ENCODE measurements at places on chromosomes 12 and 14. TPM values are rescaled to one million over a fixed set of nuclear protein-coding genes. Genes with fewer than 3 reads are reported as not detected.

The SERPINA5 gene
- total RNA-seq, result not detected

The DLGAP5 gene
- total RNA-seq, result 89.7 TPM

The MYH6 gene
- total RNA-seq, result 0.08 TPM

The GPR137C gene
- 0.88 TPM for total RNA-seq

The MFAP5 gene
- total RNA-seq, result not detected

The DERA gene
- 24.4 TPM for total RNA-seq

The OTX2 gene
- total RNA-seq, result not detected

DNA sequence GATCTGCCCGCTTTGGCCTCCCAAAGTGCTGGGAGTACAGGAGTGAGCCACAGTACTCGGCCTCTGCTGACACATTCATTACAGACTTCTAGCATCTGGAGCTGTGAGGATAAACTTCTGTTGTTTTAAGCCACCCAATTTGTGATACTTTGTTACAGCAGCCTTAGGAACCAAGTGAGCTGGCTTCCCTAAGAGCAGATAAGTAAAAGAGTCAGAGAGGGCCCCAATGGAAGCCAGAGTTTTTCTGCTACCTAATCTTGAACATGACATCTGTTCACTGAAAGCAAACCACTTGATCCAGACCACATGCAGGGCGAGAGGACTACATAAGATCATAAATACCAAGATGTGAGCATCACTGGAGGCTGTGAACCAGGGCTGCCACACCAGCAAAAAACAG, 3.7 kb upstream of the MAPKAPK5 start:
- H3K4me1 ChIP-seq, result peaks cover 45% of the 10 kb centered on the region
- DNase-seq, result no peak
- H3K27ac ChIP-seq, result no peak overlapping the region
- peaks cover 30% of the 10 kb centered on the region for H3K36me3 ChIP-seq
- peaks cover 4% of the 10 kb centered on the region for H3K27me3 ChIP-seq

- no peaks in the 10 kb centered on the region for H3K36me3 ChIP-seq
- H3K27ac ChIP-seq, result no peak overlapping the region
- H3K4me3 ChIP-seq, result no peak overlapping the region
- DNase-seq, result no peak
- peaks cover 14% of the 10 kb centered on the region for H3K27me3 ChIP-seq
Measured at GRCh38 chr12:101666052-101666728, 31.2 kb upstream of the CHPT1 start.

- H3K36me3 ChIP-seq, result no peaks in the 10 kb centered on the region
- H3K27me3 ChIP-seq, result no peaks in the 10 kb centered on the region
- H3K4me1 ChIP-seq, result no peaks in the 10 kb centered on the region
- H3K27ac ChIP-seq, result no peak overlapping the region
- no peak overlapping the region for H3K4me3 ChIP-seq
Measured at GRCh38 chr12:94900496-94900895, 103.0 kb downstream of the NDUFA12 start.

GRCh38 chr14:89302396-89302950, 114.6 kb downstream of the FOXN3 start:
- H3K27ac ChIP-seq, result no peak overlapping the region
- H3K36me3 ChIP-seq, result peaks cover 19% of the 10 kb centered on the region
- no peaks in the 10 kb centered on the region for H3K27me3 ChIP-seq
- H3K4me1 ChIP-seq, result peaks cover 31% of the 10 kb centered on the region

- DNase-seq, result no peak
- no peaks in the 10 kb centered on the region for H3K4me1 ChIP-seq
- H3K4me3 ChIP-seq, result no peak overlapping the region
- no peak overlapping the region for H3K27ac ChIP-seq
- H3K36me3 ChIP-seq, result no peaks in the 10 kb centered on the region
Measured at GRCh38 chr12:93121729-93122488, 192.8 kb upstream of the EEA1 start.

- no peak overlapping the region for H3K27ac ChIP-seq
- H3K4me1 ChIP-seq, result peaks cover 12% of the 10 kb centered on the region
- H3K36me3 ChIP-seq, result no peaks in the 10 kb centered on the region
- no peaks in the 10 kb centered on the region for H3K27me3 ChIP-seq
- H3K4me3 ChIP-seq, result no peak overlapping the region
Measured at GRCh38 chr12:124563401-124563800, 4.0 kb downstream of the NCOR2 start.

DNA sequence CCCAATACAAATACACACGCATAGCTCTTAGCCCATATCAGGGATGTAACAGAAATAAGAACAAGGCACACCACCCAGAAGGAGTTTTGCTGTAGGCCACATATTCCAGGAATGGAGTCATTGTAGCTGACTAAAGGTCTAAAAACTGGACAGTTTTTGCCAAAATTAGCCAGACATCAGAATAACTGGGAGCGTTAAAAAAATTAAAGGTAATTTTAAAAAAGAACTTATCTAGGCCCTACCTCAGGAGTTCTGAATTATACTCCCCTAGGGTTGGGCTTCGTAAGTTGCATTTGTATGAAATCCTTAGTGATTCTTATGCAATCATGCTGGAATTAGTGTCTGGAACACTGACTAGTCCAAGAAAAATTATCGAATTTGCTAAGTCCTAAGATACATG, 987.7 kb downstream of the GALC start:
- H3K4me1 ChIP-seq, result no peaks in the 10 kb centered on the region
- DNase-seq, result no peak
- H3K36me3 ChIP-seq, result no peaks in the 10 kb centered on the region
- no peaks in the 10 kb centered on the region for H3K27me3 ChIP-seq
- H3K27ac ChIP-seq, result no peak overlapping the region

DNA sequence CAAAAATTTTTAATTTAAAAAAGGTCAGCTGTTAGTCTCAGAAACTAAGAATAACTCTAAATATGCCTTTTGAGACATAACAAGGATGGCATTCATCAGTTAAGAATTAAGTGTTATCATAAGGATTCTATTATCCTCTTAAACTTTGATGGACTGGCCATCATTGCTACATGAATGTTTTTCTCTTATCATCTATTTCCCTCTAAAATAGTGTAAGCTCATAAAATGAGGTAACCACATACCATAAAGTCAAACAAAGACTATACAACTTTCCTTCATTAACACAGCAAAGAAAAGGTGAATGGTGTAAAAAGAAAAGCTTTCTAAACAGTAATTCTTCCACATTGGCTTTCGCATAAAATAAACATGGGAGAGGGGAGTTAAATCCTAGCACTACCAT, 41.1 kb downstream of the TMTC1 start:
- no peaks in the 10 kb centered on the region for H3K27me3 ChIP-seq
- H3K36me3 ChIP-seq, result no peaks in the 10 kb centered on the region
- DNase-seq, result no peak
- no peak overlapping the region for H3K27ac ChIP-seq
- H3K4me1 ChIP-seq, result no peaks in the 10 kb centered on the region

GRCh38 chr14:53840444-53840843, 116.2 kb downstream of the BMP4 start:
- no peak for DNase-seq
- H3K36me3 ChIP-seq, result no peaks in the 10 kb centered on the region
- no peak overlapping the region for H3K4me3 ChIP-seq
- no peaks in the 10 kb centered on the region for H3K4me1 ChIP-seq

GRCh38 chr14:103199124-103199523, 75.9 kb downstream of the TNFAIP2 start:
- H3K27me3 ChIP-seq, result peaks cover 9% of the 10 kb centered on the region
- no peak overlapping the region for H3K4me3 ChIP-seq
- DNase-seq, result no peak
- no peaks in the 10 kb centered on the region for H3K36me3 ChIP-seq

DNA sequence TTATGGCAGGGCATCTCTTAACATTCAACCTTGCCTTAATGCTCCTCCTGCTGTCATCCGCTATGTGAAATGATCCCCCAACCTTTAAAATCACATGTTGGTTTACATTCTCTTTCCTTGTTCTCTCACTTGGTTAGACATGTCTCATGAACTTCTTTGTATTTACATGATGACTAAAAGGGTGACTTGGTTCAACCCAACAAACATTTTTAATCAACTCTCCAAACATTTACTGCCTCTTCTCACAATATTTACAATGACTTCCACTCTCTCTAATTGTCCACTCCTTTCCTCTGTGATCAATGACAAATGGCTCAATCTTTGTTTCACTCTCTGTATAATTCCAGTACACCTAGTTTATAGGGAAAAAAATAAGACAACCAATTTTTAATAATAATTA, 506.1 kb downstream of the NELL2 start:
- no peak overlapping the region for H3K4me3 ChIP-seq
- no peaks in the 10 kb centered on the region for H3K4me1 ChIP-seq
- H3K36me3 ChIP-seq, result no peaks in the 10 kb centered on the region
- no peak for DNase-seq

DNA sequence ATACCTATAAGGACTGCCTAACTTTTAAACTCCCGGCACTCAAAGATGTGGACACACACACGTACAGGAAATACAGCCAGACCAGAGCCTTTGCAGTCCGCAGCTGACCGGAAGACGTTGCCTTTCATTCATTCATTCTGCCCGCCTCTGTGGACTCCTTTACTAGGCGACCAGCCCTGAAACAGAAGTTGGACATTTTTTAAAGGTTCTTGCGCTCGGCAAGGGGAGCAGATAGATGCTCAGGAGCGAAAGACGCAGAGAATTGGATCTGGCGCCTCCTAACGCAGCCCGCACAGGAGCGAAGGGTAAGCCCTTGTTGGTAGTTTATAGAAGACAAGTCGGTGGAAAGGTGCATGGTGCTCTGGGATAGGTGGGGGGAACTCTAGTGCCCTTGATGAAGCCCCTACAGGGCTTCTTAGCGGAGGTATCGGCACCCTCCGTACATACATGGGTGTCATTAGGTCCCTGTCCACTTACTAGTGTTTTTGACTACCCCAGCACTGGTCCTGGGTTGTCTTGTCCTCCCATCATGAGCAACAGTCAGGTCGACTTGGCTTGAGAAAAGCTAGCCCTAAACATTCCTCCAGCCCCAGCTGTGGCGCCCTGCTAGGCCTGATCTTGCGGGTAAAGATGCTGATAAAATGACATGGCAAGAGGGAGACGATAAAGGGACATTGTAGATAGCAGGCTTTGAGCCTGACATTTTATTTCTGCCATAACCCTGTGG, at the start of gene KDM2B:
Gene KDM2B (minus strand): TSS at position 65 of the 727 bp plus-strand sequence. CDS start 112 bp downstream, outside the sequence.
- H3K4me1 ChIP-seq, result peaks cover 40% of the 10 kb centered on the region
- peak within 1 kb of the TSS; percentile 97 for H3K4me3 ChIP-seq
- no peaks in the 10 kb centered on the region for H3K27me3 ChIP-seq
- H3K36me3 ChIP-seq, result peaks cover 8% of the 10 kb centered on the region
- peak; percentile 39 for DNase-seq

DNA sequence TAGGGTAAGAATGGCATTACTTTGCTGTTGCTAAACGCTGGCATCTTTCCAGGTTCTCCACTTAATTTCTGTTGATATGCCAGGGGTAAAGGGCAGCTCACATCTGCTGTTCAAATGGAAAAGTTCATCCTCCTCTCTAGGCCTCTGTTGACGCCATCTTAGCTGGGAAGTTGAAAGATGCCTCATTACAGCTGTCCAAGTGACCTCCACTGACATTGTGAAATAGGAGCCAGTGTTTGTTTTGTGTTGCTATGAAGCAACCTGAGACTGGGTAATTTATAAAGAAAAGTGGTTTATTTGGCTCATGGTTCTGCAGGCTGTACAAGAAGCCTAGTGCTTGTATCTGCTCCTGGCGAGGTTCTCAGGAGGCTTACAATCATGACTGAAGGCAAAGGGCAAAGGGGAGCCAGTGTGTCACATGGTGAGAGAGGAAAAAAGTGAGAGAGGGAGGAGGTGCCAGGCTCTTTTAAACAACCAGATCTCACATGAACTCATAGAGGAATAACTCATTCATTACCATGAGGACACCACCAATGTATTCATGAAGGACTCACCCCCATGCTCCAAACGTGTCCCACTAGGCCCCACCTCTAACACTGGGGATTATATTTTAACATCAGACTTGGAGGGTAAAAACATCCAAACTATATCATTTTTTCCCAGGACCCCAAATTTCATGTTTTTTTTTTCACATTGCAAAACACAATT, 3.2 kb upstream of the ADAM21 start:
- H3K27me3 ChIP-seq, result no peaks in the 10 kb centered on the region
- no peak for DNase-seq
- no peaks in the 10 kb centered on the region for H3K4me1 ChIP-seq

DNA sequence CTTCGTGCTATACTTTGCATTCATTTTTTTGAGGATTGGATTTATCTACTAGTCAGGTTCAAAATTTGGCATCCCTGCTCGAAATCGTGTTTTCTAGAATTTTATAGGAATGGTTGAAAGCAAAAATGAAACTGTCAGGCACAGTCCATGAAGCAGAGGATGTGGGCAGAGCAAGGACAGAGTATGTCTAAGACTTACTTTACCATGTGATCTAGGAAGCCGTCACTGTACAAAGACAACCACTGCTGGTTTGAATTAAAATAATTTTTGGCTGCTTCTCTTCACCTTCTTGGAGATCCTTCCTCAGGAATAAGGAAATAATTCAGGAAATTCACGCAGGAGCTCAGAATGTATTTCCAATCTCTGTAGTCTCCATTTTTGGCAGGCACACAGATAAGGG, 31.6 kb upstream of the SGPP1 start:
- H3K4me1 ChIP-seq, result peaks cover 18% of the 10 kb centered on the region
- H3K27me3 ChIP-seq, result no peaks in the 10 kb centered on the region
- peak overlapping the region; percentile 88 for H3K27ac ChIP-seq
- DNase-seq, result peak; percentile 43

DNA sequence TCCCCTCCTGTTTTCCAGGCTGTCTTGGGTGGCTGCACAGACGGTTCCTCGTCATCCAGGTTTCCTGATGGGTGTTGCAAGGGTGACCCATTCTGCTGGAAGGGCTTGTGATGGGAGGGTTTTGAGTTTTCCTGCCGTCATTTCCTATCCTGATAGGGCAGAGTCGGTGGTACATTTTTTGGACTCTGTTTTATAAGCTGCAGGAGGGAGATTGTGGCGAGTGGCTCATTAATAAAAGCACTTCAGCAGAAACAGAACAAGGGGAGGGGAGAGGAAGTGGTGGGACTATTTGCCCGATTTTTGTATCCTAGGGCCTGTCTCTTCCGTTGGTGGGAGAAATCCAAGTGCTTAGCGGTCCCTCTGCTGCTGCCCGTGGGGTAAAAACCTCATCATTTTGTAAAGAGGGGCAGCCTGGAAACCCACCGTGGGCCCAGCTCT, 40.0 kb downstream of the TSPAN9 start:
- peaks cover 11% of the 10 kb centered on the region for H3K27me3 ChIP-seq
- no peak overlapping the region for H3K4me3 ChIP-seq
- no peaks in the 10 kb centered on the region for H3K36me3 ChIP-seq
- H3K4me1 ChIP-seq, result peaks cover 8% of the 10 kb centered on the region
- no peak for DNase-seq

DNA sequence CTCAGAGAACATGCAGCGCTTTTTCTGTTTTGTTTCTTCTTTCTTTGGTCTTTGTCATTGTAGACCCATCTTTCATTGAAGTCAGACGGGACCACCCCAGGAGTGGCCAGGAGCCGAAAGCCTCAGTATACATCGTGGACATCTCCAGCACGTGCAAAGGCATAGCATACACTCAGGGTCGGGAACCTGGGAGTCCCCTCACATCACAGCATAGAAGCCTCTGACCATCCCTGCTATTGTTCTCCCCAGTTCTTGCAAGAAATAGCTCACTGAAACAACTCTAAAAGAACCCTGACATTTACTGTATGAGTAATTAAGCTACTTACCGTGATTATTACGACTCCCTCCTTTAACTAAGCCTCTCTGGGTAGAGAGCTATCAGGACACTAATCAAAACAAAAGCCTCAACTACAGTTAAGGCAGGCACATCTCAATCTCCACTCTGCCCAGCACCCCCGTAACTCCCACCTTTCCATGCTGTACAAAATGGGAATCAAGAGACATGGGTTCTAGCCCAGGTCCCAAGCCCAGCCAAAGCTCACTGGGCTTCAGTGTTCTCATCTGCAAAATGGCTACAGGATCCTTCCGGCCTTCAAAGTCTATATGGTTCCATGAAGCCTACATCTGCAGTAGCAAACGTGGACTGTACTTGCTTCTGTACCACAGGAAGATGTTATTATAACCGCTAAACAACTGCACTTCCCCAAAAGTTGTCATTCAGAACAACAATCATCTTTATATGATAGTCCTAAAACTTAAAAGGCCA, 6.7 kb downstream of the CCDC88C start:
- peaks cover 90% of the 10 kb centered on the region for H3K36me3 ChIP-seq
- peaks cover 89% of the 10 kb centered on the region for H3K4me1 ChIP-seq
- H3K27me3 ChIP-seq, result no peaks in the 10 kb centered on the region

All from activated CD4-positive, alpha-beta memory T cell treated with anti-CD3 and anti-CD28 coated beads, Interleukin-2, amount 10 ng/mL, durations not matched to agents 7 days and 5 days (primary cell).